Stimulated activated CD4-positive, alpha-beta T cell treated with anti-CD3 and anti-CD28 coated beads, Interleukin-15, amount 100 ng/mL, for 1 hour (primary cell): ENCODE measurements at places on chromosomes 12 and 14.
A peak's percentile ranks its signal among the peaks of the same experiment; 100 is the strongest.

GRCh38 chr14:54933006-54933405 is 30.4 kb upstream of the GCH1 start:
- no peak for DNase-seq

GRCh38 chr14:95511687-95512086 is 4.8 kb downstream of the SYNE3 start:
- no peak for DNase-seq

DNA sequence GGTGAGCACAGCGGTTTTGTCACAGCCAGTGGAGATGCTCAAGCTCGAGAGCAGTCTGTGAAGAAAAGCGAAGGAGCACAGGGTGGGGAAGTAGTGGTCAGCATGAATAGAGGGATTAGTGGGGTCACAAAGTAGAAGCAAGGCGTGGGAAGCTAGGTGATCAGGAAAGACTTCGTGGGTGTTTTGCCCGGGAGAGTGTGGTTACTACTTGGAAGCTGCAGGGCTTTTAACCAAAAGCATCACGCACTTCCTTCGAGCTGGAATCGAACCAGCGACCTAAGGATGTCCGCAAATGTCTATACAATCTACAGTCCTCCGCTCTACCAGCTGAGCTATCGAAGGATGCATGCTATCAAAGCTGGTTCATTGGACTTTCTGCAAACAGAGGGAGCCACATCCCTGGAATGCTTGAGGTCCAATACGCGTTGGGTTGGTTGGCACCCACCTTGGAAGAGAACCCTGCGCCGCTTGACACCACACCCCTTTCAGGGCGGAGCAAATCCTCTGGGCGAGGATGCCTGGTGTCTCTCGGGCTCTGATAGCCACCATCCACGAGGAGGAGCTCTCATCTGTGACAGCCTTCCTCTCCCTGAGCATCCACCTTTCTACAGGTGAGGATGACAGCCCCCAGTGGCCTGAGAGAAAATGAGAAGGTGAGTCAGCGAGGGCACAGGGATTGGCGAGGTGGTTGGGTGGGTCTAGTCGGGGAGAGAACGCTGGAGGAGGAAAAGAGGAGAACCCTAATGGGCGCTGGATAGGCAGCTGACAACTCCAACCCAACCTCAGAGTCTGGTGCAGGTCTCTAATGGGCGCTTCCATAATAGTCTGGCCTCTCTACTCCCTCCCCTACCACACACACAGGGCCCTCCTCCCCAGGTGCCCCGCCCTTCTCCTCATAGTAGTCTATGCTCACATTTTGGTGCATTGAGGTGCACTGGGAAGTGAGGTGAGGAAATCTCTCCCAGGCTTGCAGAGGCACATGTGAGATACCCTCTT is 16.0 kb upstream of the OR6S1 start:
- DNase-seq = no peak

DNA sequence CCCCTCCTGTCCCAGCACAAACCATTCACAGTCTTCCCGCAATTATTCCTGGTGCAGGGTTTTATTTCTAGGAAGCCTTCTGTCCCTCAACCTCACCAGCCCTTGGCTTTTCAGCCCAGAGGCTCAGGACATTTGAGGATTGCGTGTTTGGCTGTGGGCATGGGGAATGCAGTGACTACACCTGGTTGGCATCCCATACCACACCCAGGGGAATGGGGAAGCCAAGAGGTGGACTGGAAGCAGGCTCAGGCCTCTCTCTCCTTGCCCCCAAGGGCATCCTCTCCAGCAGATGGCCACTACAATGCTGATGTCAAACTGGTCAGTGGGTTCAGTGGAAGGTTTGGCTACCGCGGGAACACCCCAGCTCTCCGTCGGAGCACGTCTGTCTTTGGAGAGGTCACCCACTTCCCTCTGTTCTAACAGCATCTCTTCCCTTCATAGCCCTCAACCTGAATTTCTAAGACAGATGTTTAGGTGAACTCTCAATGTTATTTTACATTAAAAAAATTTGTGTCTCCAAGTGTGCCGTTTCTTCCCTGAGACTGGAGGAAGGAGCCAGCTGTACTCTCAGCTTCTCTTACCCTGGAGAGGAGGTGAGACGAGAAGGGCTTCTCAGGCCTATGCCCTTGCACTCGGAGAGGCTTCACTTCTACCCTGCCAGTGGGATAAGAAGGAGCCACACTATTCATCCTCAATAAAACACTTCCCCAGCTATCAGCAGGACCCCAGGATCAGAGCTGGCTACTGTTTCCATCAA is 35.5 kb downstream of the DCAF4 start:
- DNase-seq = no peak

- no peak for DNase-seq
Measured at GRCh38 chr12:9669019-9669326, 540 bp upstream of the CLEC2D start.

- no peak for DNase-seq
Measured at GRCh38 chr12:10709808-10710207, 13.3 kb downstream of the YBX3 start.

DNA sequence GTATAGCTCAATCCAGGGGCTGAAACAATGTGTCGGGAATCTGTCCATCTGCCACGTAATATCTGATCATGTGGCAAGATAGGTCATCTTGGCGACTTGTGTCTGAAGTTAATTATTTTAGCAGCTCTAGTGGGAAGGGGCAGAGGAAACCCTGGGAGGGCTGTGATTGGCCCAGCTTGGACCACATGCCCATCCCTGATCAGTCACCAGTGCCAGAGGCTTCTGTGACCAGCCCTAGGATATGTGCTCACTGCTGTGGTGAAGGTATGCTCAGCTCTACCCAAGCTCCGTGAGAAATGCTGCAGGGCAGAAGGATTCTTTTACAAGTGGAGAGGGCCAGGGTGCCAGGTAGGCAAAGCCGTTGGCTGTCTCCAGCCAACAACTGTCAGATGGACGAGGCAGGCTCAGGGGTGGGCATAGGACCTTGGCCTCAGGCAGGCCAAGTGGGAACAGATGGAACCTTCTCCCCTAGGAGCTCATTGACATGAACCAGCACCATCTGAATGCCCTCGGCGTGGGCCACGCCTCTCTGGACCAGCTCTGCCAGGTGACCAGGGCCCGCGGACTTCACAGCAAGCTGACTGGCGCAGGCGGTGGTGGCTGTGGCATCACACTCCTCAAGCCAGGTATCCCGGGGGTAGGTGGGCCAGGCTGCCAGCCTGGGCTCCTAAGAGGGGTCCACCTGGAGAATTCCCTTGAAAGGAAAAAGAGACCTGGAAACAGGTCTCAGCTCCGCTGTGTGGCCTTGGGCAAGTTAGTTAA is 21.1 kb downstream of the MVK start:
- DNase-seq = no peak

GRCh38 chr12:53048780-53049401 is 974 bp upstream of the TNS2 start:
- DNase-seq = no peak

DNA sequence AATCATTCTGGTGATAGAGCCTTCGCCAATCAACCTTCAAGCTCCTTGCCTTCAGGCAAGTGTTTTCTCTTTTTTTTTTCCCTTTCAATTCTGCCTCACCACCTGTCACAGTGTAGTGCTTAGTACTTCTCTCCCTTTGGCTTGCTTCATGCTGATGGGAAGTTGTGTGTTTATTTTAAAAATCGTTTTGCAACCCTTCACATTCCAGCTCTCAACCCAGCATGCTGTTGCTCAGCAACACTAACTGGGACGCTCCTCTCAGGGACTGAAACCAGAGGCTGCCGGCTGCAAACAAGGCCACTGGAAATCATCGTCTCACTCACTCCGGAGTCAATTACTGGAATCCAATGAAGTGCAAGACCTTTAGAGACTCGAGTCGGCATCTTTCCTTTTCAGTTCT is 342.7 kb downstream of the PRKD1 start:
- DNase-seq = no peak

- DNase-seq = no peak
Measured at GRCh38 chr12:6507102-6507998, 13.4 kb downstream of the NCAPD2 start.

GRCh38 chr12:53502331-53502730 is 1.2 kb downstream of the TARBP2 start:
- no peak for DNase-seq

GRCh38 chr12:22684140-22685118 is 59.5 kb downstream of the ETNK1 start:
- no peak for DNase-seq

- no peak for DNase-seq
Measured at GRCh38 chr14:45467023-45467422, 214.0 kb upstream of the MIS18BP1 start.

GRCh38 chr12:14769969-14770495 is 33.2 kb downstream of the WBP11 start:
- peak; percentile 83 for DNase-seq

GRCh38 chr12:49366652-49367380 is 446 bp upstream of the SPATS2 start:
- peak; percentile 63 for DNase-seq

GRCh38 chr14:105059035-105059924 is 6.0 kb downstream of the GPR132 start:
- no peak for DNase-seq

- DNase-seq = no peak
Measured at GRCh38 chr12:68065687-68066086, 76.4 kb downstream of the IFNG-AS1 start.

- DNase-seq = no peak
Measured at GRCh38 chr12:45464699-45465098, 248.8 kb downstream of the ANO6 start.

DNA sequence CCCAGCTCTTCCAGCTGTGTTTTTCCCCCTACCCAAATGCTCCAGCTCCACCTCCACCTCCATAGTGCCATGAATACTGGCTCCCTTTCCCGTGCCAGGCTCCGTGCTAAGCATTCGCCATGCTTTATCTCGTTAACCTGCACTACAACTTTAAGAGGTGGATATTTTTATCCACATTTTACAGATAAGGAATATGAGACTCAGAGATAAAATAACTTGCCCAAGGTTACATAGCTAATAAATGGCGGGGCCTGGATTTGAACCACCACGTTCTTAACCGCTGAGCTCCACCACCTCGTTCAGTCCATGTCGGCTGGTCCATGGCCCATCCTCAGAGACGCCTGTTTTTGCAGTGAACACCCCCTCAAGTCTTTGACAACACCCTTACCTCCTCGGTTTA is 115.0 kb downstream of the ZFP36L1 start:
- no peak for DNase-seq

DNA sequence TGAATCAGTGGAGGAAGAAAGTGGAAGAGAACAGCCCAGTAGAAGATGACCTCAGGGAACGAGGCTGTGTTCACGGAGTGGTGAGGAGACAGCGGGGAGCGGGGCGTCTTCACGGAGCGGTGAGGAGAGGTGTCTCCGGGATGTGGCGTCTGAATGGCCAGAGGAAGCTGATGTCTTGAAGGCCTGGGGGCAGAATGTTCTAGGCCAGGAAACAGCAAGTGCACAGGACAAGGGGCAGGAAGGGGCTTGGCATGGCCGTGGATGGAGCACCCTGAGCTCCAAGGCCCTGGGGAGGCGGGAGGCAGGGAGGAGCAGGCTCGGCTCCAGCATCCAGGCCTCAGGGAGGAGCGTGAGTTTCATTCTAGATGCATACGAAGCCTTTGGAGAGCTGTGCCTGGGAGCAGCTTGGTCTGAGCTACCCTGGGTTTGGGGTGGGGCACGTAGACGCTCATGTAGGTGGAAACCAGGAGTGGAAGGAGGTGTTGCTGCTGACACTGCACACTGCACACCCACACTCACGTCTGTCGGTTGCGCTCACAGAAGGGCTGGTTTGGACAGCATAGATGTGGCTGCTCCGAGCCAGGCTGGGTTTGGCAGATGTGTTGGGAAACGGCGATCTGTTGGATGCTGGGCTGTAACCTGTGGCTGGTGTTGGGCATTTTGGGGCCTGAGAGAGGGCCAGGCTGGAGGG is 131.6 kb downstream of the ADGRD1 start:
- no peak for DNase-seq

DNA sequence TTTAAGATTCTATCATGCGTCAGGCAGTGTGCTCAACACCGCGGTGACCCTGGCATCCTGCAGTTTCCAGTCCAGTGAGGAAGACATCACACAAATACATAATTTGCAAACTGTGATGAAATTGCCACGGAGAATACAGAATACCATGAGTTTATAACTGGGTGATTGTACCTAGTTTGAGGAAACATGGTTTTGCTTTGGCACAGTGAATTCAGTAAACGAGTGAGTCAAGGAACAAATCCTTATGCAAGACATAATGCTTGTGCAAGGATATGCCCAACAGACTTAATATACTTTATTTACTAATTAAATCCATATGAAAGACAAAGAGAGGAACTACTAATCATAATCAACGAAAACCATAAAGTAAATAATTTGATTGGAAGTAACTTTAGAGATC is 311.8 kb upstream of the TMTC1 start:
- DNase-seq = no peak

- DNase-seq = no peak
Measured at GRCh38 chr12:66063916-66064315, 66.6 kb downstream of the LLPH start.

DNA sequence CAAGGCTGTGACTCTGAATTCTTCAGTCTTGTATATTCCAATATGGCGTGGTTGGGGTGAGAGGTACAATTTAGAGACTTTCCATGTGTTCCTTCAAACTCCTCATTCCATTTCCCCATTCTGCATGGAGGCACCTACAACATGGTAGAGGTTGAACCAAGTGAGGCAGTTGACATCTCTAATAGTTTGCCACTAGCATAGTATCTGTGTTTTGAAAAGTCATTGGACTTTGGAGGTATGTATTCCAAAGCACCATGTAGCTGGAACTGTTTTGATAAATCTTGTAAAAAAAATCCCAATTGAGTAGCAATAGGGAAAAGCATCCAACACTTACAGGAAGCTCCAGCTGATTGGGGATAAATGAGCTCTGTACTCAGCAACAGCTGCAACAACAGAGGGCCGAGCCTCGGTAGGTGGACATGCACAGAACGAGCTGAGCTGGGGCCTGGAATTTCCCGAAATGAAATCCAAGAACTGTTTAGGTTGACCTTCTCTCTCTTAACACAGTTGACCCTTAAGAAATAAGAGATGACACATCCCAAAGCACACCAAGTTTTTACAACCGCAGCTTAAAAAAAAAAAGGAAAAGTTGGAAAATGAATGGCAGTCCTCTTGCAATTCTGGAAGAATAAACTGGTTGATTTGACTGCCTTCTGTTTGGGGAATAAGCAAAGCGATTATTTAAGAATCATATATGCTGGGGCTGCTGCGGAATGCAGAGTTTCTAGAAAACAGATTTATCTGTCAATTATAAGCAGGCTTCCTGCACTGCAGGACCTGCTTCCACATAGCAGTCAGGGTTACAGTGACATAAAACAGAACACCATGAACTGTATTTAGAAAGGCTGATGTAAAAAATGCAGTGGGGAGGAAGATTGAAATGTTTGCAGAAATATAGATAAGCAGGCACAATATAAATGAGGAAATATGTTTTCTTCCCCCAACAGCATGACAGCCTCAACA is 194.6 kb upstream of the KRR1 start:
- DNase-seq = no peak

DNA sequence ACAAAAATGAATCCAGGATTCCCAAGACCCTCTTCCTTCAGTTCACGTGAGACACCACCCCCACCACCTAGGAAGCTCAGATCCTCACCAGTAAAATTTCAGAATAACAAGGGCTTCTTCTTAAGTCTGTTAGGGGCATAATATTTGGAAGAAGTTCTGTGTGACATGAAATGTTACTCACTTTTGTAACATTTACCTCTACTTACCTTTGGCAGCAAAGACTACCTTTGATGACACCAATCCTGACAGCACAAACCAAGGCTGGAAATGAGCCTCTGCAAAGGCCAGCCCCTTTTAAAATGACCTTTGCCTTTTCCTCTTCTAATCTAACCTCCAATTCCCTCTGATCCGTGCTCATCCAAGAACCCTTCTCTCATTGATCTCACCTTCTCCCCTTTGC is 19.4 kb upstream of the KRT77 start:
- no peak for DNase-seq

- no peak for DNase-seq
Measured at GRCh38 chr12:25835385-25835784, 123.1 kb upstream of the RASSF8 start.

GRCh38 chr14:93713726-93714405 is 74.4 kb downstream of the PRIMA1 start:
- DNase-seq = no peak
